ENCODE measurements at places on chromosomes 1 and 21.
A peak's percentile ranks its signal among the peaks of the same experiment; 100 is the strongest.

DNA sequence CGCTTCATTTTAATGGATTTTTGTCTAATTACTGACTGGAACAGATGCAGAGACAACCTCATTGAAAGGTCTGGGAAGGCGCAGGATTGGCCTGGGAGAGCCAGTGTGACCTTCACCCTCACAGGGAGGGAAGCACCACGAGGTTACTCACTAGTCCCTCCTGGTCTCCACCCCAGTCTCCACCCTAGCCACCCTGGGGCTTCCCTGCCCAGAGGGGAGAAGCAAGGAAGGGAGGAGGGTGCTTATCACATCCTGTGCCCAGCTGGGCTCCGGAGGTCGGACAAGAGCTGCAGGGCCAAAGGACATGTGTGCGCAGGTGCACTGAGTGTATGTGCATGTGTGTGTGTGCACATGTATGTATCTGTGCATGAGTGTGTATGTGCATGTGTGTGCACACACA lies 220.1 kb upstream of the VAMP3 start:
- no peak for DNase-seq

DNA sequence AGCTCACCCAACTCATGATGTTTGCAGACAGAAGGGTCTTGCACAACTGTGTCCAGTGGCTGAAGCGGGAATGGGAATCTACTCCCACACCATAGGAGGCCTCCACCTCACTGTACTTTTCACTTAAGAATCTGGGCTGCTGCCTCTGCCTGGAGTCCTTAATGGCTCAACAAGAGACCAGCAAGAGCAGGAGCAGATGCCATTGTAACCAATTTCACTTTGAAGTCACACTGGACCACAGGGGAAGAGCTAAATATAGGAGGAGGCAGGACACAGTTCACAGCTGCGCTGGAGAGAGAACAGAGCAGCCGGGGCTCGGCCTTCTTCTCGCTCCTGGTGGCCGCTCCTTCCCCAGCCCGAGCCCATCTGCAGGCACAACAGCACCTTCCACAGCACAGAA lies 120.4 kb downstream of the SIPA1L2 start:
- DNase-seq = no peak

DNA sequence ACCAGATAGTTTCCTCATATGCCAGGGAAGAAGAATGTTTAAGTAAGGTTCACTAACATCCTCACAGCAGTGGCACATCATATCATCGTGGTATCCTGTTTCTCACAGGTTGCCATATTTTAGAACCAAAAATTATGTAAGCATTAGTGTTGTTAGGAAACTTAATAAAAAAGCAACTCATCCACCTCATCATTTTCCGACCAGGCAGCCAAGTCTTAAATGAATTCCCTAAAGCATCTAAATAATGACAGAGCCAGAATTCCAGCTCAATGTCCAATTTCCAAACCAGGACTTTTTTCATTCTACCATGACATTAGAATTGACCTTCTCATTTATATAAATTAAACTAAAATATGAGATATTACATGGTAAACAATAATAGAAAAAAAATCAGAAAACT lies 272.7 kb downstream of the NTNG1 start:
- no peak for DNase-seq

- DNase-seq = no peak
These were observed 54.9 kb downstream of the INAVA start for GRCh38 chr1:200949626-200950025.

- DNase-seq = no peak
These were observed 587.3 kb downstream of the PTPRC start for GRCh38 chr1:199226163-199226562.

- no peak for DNase-seq
These were observed 62.9 kb upstream of the HOOK1 start for GRCh38 chr1:59751801-59752200.

GRCh38 chr21:33496345-33496744 lies 4.8 kb upstream of the DNAJC28 start:
- no peak for DNase-seq

DNA sequence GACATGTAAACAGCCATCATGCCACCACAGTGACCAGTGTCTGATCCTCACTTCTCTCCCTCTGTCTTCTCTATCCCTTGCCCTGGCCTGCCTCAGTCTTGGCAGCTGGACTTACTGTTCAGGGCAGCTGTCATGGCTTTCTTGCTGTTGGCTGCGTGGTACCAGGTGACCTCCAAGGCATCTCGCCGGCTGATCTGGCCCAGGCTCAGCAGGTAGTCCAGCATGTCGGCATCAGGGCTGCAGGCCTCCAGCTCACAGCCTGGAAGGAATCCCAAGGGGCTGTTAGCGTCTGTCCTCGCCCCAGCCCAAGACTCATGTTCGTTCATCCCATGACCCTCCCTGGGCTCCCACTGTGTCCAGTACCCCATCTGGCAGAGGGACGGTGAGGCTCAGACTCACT lies 3.6 kb downstream of the FAM151A start:
- no peak for DNase-seq

DNA sequence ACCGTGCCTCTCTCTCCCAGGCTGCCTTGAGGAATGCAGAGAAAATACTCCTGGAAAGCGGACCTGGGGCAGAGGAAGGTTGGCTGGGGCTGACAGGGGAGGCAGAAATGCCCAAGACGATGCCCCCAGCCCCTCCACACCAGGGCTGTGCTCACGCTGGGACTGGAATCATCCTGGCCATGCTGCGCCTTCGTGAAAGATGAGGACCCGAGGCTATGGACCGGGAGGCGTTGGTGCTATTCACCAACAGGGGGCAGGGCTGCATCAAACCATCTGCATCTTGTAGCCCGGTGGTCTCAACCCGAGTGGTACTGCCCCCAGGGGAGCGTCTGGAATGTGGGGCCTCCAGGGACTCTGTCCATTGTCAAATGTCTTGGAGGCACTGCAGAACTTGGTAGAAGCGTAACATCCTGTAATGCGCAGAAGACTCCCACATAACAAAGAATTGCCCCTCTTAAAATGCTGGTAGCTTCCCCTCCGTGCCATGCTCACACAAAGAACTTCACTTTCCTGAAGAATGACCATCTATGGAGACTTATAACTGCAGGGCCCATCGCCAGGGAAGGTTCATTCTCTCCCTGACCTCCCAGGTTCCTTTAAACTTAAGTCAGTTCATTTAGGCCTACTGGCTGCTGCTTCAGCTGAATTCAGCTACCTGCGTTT lies 251.2 kb downstream of the RRAGC start:
- DNase-seq = peak; percentile 40

- DNase-seq = no peak
These were observed 6.5 kb upstream of the NEGR1 start for GRCh38 chr1:72288886-72289285.

GRCh38 chr1:77762072-77762476 lies 2.4 kb upstream of the USP33 start:
- peak; percentile 31 for DNase-seq

DNA sequence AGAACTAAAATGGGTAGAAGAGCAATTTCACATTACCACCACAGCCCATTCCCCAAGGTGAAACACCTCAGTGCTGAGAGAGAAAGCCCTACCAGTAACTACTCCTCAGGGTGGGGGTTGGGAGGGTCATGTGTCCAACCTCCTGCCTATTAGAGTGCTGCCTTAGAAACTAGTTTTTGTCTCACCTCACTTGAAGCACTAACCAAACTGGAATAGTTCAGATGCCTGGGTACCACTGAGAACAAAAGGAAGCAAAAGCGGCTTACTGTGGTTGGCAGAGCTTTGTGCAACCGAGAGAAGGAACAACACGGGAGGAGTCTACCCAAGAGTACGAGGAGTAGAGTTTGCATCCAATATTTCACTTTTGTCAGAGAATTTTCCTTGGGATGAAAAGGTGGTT lies 1207.5 kb upstream of the ADGRL2 start:
- DNase-seq = no peak

- DNase-seq = no peak
These were observed 17.6 kb upstream of the IFI6 start for GRCh38 chr1:27689423-27690173.

DNA sequence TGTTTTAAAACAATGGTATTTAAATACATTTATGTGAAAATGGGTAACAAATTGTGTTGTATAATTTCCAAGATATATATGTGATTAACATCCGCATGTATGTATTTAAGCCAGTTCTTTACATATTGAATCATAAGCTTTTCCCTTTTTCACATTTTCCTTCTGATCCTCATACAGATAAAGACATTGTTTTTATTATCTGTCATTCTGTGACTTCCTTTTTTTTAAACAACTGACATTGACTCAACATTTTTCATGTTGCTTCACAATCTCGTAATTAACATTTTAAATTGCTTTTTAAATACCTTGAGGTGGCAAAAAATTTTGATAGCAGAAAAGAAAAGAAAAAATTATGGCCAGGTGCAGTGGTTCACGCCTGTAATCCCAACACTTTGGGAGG lies 1.4 kb downstream of the STXBP3 start:
- peak; percentile 59 for DNase-seq

DNA sequence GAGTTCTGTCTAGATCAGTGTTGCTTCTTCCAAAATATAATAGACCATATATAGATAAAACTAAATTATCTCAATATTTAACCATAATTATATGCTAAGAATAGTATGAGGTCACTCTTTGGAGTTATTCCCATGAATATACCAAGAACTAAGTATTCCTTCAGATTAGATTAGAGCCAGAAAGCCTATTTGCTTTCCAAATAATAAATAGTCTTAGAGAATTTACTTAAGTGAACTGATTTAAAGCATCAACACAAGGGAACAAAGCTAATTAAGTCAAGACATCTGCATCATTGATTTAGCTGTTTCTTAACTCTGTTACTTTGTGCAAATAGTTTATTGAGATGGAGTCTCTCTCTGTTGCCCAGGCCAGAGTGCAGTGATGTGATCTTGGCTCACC lies 35.7 kb downstream of the FNBP1L start:
- no peak for DNase-seq

DNA sequence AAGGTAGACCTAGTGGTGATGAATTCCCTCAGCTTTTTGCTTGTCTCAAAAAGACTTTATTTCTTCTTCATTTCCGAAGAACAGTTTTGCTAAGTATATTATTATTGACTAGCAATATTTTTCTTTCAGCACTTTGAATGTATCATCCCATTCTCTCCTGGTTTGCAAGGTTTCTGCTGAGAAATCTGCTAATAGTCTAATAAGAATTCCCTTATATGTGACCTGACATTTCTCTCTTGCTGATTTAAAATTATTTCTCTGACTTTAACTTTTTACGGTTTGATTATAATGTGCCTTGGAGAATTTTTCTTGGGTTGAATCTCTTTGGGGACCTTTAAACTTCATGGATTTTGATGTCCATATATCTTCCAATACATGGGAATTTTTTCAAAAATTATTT lies 628.3 kb upstream of the ADGRL2 start:
- DNase-seq = no peak

- DNase-seq = no peak
These were observed 117.7 kb upstream of the IVNS1ABP start for GRCh38 chr1:185434721-185435120.

DNA sequence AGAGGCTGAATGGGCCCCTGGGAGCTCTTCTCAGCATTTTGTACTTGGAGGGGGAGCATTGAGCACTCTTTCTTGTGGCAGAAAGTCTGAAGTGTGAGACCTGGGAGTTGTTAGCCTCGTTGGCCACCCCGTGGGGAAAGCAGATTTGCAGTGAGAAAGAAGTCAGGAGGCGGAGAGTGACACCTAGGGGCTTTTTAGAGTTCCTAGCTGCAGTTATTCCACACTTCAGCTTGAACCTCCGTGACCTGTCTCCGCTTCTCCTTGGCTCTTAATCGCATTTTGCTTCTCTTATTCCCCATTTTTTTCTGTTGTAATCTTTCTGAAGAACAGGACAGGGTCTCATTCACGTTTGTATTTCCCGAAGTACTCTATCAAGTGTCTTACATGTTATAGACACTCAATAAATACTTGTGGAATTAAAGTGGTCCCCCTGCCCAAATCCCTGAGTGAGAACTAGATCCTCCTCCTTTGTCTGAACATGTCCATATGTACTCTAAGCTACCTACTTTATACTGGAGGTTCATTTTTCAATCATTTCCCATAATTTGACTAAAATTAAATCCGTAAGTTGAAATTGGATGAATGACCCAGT lies 14.5 kb upstream of the C1orf141 start:
- DNase-seq = peak; percentile 74

DNA sequence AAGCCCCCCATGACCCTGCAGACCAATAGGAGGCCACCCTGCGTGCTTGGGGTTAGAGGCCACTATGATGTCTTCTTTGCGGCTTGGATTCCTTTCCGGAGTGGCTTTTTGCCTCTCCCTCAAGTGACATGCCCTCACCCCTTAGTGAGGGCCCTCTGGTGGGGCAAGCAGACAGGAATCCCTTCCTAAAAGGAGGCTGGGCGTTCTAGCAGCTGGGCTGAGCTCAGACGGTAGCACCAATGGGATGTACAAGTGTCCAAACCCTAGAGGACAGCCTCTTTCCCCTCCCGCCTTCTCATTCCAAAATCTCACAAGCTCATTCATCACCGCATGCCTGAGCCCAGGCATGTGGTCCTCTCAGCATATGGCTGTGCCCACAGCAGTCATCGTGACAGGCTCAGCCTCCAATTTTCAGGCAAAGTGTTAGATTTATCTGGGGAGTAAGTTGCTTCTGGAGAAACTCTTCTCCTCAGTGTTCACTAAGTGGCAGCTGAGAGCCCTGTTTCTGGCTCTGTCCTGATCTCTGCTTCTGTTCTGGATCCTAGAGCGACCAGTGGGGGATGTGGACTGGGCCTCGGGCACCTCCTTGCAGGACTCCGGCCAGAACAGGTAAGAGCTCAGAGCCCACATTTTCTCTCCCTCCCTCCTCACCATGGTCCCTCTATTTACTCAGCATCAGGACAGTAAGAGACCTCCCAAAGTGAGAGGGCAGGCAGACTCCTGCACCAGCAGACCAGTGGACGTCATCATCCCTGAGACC lies 4.8 kb downstream of the KIAA1614 start:
- peak; percentile 32 for DNase-seq

DNA sequence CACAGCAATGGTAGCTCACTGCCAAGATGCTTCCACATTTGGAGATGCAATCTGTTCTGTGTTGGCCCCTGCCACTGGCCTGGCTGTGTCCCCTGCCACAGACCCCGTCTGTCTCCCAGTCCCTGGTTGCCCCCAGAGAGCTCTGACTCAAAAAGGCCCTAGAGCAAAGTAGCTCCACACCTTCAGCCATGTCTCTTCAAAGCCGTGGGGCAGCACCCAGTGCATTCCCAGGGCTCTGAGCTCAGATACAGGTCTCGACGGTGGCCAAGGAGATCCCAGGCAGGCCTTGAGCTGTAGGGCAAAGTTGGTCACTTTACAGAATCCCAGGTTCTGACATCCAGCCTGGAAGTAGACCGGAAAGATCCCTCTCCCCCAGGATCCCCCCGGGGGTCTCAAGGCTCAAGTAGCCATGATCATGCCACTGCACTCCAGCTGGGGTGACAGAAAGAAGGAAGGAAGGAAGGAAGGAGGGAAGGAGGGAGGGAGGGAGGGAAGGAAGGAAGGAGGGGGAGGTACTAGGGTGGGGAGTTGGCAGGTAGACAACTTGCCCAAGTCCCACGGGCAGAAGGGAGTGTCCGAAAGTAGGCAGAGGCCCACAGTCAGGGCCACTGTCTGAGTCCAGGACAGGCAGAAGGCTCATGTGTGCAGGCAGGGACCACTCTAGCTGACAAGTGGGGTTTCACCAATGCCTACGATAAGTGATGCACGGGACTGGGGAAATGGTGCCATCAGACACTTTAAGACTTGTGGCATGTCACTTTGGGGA lies 4.8 kb upstream of the ARF1 start:
- DNase-seq = no peak

All from suppressor macrophage (primary cell).